ENCODE measurements at places on chromosomes 2 and 18.

DNA sequence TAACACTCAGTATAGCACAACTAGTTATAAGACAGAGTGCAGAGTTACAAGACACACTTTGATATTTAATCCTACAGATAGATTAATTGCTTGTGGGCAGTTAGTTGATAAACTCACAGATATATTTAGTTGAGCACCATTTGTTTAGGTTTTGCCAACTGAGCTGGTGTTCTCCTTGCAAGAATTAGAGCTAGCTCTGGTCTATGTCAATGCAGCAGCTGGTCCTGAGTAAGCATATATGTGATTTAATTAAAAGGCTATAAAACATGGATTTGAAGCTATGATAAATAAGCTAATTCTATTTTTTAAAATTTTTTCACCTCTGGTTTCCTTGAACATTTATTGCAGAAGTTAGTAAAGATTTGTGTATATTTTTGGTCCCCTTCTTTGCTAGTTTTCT lies 35.6 kb downstream of the GPD2 start:
- DNase-seq: no peak

DNA sequence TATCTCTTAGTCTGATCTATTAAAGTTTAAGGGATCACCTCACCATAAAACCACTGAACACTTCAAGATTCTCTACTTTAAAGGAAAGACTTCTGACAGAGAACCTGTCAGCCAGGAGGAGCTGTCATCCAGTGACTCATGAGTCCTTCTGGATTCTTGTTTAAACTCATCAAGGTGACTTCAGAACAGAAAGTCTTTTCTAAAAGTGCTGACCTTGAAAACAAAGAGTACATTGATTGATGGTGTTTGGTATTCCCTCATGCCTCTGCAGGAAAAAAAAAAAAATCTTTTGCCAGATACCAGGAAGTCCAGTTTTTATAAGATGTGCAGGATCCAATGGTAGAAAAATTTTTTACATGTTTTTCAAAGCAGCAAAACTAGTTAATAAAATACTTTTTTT lies 12.3 kb downstream of the DSG2 start:
- DNase-seq: no peak

DNA sequence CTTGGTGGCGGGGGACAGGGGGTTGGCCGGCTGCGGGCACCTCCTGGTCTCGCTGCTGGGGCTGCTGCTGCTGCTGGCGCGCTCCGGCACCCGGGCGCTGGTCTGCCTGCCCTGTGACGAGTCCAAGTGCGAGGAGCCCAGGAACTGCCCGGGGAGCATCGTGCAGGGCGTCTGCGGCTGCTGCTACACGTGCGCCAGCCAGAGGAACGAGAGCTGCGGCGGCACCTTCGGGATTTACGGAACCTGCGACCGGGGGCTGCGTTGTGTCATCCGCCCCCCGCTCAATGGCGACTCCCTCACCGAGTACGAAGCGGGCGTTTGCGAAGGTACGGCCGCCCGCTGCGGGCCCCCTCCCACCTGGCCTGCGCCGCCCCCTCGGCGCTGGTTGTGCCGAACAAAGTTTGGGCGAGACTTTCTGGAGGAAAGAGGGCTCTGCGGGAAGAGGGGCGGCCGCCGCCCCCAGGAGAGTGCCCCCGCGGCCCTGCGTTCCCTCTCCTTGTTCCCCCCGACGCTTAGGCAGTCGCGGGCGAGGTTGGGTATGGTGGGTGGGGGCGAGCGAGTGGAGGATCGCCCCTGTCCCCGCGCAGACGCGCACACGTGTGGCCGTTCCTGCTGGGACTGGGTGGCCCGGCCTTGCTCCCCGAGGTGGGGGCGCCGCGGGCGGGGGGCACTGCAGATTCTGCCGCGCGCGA lies 866 bp downstream of the CRIM1 start:
- DNase-seq: peak; percentile 13

GRCh38 chr2:108968619-108969018 lies 20.4 kb downstream of the EDAR start:
- no peak for DNase-seq

DNA sequence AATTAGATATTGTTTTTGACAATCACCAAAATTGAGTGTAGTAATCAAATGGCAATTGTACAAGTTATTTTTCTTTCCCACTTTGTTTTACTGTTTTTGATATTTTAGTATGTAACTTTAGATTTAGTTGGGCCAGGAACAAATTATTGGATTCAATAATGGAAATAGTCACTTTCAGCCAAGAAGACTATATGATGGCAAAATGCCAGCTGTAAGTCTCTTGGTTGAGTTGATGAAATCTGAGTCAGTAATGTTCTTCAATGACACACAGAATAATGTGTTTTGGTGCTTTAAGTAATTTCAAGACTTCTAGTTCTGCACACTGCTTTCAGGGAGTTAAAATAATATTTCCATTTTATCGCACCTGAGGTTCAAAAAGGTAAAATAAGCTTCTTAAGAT lies 2022.0 kb upstream of the CELF4 start:
- DNase-seq: no peak

GRCh38 chr2:172710584-172711047 lies 25.0 kb upstream of the RAPGEF4 start:
- no peak for DNase-seq

GRCh38 chr2:40230707-40231432 lies 221.0 kb downstream of the SLC8A1 start:
- no peak for DNase-seq

DNA sequence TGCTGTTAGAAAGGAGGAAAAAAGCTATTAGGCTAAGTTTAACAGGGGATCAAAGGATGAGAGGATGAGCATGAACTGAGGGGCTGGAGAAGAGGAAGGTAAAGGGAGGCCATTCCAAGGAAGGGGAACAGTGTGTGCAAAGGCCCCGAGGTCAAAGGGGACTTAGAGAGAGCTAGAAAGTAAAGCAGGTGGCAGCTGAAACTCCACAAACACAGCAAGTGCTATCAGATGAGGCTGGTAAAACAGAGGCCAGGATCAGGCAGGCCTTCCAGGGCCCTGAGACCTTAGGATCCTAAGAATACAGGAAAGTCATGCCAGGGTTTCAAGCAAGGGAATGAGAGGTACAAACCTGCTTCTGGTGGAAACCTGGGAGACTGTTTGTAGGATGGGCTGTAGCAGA lies 5.8 kb downstream of the HDAC4 start:
- DNase-seq: no peak

DNA sequence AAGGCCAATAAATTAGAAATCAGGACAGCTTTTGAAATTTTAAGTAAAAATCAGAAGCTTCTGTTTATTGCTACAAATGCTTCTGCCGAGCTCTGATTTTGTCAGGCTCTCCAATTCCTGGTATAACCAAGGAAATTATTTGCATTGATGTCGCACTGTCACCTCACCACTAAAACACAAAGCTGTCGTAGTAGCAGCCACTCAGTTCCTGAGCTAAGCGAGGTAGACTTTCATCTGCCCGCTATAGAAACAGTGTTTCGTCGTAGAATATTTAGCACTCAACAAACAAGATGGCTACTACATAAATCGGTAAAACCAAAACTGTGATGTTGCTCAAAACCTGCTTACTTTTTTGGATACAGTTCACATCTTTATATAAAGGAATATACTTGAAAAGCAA lies 141.3 kb upstream of the FOSL2 start:
- DNase-seq: no peak

DNA sequence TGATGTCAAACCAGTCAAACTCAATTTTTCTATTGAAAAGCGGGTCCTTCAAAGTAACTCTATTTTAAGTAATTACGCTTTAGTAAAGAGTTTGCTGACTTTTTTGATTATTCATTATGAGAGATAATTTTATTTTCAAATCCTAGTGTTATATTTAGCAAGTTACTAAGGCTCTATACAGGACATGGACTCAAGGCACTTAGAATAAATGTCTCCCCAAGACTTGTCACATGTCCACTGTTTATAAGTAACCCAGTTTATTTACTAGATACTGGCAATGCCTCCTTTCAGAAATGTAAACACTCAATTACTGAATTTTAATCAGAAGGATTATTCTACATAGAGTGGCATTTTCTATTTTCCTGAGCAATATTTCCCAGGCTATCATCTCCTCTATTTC lies 638.1 kb downstream of the ERBB4 start:
- DNase-seq: no peak

DNA sequence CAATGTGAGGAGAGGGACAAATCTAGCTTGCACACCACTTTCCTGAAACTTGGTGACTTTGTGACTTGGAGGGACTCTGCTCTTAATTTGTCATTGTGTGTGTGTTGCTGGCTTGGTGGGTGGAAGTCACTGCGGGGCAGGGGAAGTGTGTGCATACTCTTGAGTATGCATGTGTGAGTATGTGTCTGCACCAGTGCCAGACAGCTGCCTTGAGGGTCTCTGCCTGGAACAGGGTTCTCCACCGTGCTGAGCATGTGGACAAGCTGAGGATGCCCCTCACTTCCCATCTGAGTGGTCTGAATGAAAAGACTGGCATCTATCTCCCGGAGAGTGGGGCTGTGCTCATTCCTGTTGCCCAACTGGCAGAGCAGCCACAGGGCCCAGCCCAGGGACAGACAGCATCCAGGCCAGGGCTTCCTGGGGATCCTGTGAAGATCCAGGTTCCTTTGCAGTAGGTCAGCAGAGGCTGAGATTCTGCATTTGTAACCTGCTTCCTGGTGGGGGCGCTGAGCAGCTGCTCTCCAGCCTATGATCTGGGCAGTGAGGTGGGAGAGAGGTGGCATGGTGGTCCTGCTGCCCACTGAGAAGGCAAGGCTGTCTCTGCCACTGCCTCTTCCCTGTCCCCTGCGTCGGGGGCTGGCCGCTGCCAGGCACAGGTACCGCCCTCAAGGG lies 138.9 kb upstream of the HAAO start:
- DNase-seq: no peak

DNA sequence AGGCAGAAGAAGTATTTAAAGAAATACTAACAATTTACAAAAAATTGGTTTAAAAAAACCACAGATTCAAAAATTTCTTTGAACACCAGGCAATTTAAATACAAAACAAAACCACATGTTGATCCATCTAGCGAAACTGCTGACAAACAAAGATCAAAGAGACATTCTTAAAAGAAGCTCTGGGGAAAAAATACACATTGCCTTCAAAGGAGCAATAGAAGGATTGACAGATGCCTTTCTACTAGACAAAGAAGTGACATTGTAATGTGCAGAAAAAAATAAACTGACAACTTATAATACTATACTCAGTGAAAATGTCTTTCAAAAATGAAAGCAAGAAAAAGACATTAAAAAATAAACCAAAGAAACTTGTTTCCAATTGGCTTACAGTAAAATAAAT lies 12.6 kb upstream of the EIF2AK3 start:
- DNase-seq: no peak

GRCh38 chr2:119647440-119648169 lies 31.4 kb upstream of the TMEM177 start:
- no peak for DNase-seq

- DNase-seq: no peak
Observed at GRCh38 chr2:39534095-39534711, 97.1 kb upstream of the MAP4K3 start.

DNA sequence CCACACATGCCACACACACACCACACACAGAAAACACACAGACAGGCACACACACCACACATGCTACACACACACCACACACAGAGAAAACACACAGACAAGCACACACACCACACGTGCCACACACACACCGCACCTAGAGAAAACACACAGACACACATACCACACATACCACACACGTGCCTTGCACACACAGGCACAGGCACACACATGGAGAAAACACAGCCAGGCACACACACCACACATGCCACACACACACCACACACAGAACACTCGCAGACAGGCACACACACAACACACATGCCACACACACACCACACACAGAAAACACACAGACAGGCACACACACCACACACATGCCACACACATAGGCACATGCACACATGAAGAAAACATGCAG lies 242.1 kb upstream of the MYT1L start:
- DNase-seq: no peak

DNA sequence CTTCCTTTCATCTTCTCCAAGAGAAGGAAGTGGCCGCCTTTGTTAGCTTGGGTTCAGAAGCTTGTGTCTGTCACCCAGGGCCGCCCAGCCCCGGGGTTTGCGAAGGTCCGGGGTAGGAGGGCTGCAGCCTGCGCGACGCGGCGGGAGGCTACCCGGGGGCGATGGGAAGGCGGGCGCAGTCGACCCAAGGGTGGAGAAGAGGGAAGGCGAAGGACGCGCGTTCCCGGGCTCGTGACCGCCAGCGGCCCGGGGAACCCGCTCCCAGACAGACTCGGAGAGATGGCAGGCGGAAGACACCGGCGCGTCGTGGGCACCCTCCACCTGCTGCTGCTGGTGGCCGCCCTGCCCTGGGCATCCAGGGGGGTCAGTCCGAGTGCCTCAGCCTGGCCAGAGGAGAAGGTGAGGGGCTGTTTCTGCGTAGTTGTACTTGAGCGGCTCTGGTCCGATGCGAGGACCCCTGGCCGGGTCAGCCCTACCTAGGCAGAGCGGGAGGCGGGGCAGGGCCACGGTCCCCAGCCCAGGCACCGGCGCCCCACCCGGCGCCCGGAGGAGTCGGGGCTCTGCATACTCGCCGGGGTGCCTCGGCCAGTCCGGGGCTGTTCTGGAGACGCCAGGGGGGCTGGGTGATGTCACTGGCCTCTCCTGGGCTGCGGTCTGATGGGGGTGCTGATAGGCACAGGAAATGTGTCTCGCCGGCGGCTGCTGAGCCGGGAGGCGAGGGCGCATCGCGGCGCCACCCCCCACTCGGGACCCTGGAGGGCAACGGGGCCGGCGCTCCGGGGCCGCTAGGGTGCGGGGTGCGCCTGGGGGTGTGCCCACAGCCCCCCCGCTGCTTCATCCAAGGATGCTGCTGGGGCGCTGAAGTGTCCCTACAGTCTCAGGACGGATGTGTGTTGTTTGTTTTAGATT lies at the start of gene QPCT:
Gene QPCT (plus strand): TSS at position 178 of the 909 bp plus-strand sequence. CDS start 102 bp downstream, at position 280.
- peak; percentile 54 for DNase-seq

DNA sequence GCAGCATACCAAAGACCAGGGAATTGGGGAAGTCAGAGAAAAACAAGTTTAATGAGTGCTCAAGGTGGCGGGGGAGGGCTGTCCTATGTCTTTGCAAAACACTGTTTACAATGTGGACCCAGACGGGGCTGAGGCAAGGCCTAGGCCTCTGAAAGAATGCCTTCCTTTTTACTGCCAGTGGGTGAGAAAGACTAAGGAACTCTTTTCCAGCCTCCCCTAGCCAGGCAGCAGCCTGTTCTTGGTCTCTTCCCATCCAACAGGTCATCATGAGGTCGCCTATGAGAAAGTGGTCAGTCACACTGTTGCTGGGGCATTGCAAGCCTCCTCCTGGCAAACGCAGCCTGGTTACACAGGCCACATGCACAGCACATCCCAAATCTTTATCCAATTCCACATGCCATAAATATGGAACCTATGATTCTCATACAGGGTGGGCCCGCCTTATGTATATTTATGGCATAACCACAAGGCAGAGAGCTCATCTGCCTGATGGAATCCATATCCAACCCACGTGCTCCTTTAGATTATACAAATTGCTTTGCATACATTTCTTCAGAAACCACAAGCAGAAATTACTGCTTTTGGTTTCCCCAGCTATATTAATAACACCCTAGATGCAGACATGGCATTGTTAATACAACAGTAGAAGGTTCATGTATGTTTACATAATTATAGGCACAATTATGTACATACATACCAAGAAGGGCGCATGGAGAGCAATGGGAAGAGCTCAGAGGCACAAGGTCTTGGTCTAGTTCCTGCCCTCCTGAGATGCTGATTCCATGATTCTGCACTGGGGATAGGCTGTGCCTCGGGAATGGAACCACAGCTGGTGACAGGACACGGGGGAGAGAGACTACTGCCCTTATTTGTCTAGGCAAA lies 48.6 kb downstream of the NRP2 start:
- DNase-seq: no peak

GRCh38 chr2:155689791-155690190 lies 642.7 kb downstream of the NR4A2 start:
- no peak for DNase-seq

- no peak for DNase-seq
Observed at GRCh38 chr18:74522635-74523548, 11.4 kb upstream of the CNDP1 start.
